CD14-positive monocyte (primary cell): ENCODE measurements at places on chromosomes 6 and 20.

DNA sequence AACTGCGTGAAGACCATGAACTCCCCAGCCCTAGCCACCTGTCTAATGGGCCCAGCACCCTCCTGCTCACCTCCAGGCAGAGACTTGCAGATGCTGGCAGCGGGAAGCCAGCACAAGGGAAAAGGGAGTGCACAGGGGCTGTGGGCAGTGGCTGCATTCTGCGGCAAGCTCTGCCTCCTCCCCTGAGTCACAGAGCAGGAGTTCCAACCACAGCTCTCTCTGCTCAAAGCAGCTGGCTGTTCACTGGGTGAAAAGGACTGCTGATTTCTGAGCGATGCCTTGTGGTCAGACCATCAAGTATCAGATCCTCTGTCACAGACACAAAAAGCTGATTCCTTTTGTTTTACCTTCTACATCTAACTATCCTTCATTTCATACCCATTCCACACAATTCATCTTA lies 10.5 kb downstream of the NKX2-2 start:
- DNase-seq: no peak

DNA sequence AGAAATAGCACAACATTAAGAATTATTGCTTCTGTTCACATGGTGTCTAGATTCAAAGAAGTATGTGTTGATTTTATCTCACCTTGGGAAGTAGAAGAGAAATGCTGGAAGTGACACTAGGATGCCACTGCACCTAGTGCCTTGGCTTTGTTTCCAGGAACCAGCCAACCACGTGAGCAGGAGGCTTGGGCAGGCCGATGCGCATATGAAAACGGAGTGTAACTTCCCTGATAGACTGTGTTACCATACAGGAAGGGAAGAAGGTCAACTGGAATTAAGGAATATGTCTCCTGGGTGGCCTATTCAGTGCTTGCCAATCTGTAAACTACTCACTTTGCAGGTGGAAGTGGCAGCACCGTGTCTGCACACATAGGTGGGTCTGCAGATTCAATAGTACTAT lies 28.1 kb downstream of the TUBB2B start:
- DNase-seq: no peak

- DNase-seq: no peak
Observed at GRCh38 chr6:153449279-153449678, 318.2 kb upstream of the RGS17 start.

DNA sequence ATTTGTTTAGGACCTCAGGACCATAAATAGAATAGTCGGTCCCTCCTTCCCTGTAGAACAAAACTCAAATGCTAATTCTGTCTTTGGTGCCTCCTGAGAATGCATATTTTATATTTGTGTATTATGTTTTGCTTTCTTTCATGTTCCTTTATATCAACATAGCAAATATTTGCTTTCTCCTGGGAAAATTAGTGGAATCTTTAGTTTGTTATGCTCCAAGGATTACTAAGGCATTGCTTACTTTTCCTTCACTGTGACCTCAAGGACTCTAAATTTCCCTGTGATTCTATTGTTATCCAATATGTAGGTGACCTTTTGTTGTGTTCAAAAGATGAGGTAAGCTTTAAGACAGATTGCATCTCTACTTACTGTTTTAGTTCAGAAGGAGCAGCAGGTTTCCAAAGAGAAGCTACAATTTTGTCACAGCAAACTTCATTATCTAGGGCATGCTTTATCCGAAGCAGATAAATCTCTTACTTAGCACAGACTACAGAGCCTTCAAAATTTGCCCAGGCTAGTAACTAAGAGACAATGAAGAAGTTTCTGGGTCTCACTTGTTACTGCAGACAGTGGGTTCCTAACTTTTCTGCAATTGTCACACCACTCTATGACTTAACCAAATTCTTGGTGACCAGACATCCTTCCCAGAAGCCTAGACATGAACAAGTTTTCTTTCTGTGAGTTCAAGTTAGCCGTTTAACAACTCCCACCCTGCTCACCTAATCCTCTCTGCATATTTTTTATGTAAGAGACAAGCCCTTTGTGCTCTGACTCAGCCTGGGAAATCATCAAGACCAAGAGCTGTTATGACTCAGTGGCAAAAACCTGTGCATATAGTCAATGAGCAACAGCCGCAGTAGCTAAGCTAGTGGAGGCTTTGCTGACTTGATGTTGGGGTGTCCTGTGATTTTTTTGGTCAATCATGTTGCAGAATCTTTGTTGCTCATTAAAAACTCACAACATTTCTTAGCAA lies 378.8 kb downstream of the QKI start:
- DNase-seq: no peak

DNA sequence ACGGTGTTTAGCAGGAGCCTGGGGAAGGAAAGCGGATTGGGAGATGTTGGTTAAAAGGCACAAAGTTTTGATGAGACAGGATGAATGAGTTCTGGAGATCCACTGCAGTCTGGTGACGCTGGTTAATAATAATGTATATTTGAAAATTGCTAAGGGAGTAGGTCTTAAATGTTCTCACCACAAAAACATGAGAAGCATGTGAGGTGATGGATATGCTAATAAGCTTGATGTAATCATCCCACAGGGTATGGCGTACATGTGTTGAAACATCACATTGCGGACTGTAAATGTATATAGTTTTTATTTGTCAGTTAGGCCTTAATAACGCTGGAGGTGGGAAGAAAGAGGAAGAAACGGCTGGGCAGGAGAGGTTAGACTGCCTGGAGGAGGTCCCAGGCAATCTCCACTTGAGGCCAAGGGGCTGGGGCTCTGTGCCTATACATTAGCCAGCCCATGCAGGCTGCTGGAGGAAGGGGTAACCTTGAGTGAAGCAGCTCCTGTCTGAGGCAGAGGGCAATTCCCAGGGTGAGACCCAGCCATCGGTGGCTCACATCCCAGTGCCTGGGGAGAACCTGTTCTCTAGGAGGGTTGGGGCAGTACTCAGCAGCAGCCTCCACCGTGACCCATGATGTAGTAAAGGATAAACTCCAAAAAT lies 188.2 kb upstream of the QKI start:
- DNase-seq: no peak

GRCh38 chr6:114267897-114268296 lies 74.9 kb downstream of the HS3ST5 start:
- no peak for DNase-seq

GRCh38 chr6:159008656-159009288 lies 8.8 kb upstream of the RSPH3 start:
- DNase-seq: peak; percentile 76

DNA sequence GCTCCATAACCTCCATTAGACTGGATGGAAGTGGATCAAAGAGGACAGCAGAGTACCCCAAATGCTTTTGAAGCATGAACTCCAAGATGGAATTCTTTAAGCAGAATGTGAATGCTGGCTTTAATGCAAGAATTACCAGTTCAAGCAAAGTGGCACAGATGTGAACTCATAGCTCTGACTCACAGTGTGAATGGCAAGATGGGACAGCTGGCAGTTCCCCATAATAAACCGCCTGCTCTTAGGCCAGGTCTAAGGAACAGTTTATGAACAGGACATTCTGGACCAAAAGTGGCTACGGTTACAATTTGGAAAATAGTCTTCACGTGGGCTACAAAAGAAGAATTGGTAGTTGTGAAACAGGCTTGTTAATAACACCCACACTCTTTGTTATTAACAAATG lies 76.5 kb downstream of the SPTLC3 start:
- DNase-seq: no peak

DNA sequence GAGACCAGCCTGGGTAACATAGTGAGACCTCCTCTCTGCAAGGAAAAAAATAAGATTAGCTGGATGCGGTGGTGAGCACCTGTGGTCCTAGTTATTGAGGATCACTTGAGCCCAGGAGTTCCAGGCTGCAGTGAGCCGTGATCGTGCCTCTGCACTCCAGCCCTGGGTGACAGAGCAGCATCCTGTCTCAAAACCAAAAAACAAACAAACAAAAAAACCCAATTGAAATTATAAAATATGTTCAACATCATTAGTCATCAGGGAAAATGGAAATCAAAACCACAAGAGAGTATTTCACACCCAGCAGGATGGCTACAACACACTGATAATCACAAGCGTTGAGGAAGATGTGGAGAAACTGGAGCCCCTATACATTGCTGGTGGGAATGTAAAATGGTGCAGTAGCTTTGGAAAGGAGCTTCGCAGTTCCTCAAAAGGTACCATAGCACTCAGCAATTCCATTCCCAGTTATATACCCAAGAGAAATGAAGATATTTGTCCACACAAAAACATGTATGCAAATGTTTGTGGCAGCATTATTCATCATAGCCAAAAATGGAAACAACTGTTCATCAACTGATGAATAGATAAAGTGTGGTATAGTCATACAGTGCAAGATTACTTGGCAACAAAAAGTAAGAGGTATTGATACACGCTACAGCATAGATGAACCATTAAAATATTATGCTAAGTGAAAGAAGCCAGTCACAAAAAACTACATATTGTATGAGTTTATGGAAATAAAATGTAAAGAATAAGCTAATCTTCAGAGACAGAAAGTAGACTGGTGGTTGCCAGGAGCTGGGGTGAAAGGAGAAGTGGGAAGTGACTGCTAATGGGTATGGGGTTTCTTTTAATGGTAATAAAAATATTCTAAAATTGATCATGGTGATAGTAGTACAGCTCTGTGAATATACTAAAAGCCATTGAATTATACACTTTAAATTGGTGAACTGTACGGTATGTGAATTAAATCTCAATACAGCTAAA lies 38.7 kb upstream of the RIPOR2 start:
- DNase-seq: no peak

DNA sequence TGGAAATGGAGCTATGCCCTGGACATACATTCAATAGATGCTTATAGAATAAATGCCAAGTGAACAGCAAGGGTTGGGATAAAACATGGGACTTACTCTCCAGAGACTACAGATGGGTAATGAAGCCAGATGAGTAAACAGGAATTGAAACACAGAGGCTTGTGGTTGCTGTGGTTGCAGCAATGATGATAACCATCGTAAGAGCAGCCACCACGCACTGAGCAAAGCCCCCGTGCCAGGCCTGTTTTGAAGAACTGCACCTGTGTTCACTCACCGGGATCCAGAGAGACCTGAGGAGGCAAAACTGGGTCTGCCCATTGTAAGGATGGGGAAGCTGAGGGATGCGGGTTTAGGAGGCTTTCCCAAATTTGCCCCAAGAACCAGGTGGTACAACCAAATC lies 431.1 kb upstream of the CDH4 start:
- DNase-seq: no peak

GRCh38 chr6:106450653-106451052 lies 90.1 kb downstream of the CRYBG1 start:
- DNase-seq: no peak

- DNase-seq: no peak
Observed at GRCh38 chr6:129252377-129253071, 369.6 kb downstream of the LAMA2 start.

GRCh38 chr20:1121429-1121828 lies 3.0 kb downstream of the PSMF1 start:
- no peak for DNase-seq

- DNase-seq: no peak
Observed at GRCh38 chr20:48283470-48284110, 498.3 kb upstream of the SULF2 start.

DNA sequence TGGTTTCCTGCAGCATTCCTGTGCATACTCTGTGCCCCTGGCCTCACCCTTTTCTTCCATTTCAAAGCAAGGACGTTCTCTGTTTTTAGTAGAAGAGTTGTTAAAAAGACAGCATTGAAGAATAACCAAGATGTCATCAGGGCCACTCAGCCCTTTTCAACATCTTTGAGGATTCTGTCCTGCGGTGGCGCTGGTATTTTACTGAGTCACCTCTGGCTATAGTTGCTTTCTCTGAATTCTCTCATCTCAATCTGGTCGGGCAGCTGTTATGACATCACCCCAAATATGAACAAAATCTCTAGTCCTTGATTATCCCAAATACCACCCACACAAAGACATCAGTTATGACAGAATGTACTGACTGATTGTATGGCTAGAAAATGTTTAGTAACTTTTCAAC lies 204.2 kb downstream of the GRIK2 start:
- DNase-seq: no peak

DNA sequence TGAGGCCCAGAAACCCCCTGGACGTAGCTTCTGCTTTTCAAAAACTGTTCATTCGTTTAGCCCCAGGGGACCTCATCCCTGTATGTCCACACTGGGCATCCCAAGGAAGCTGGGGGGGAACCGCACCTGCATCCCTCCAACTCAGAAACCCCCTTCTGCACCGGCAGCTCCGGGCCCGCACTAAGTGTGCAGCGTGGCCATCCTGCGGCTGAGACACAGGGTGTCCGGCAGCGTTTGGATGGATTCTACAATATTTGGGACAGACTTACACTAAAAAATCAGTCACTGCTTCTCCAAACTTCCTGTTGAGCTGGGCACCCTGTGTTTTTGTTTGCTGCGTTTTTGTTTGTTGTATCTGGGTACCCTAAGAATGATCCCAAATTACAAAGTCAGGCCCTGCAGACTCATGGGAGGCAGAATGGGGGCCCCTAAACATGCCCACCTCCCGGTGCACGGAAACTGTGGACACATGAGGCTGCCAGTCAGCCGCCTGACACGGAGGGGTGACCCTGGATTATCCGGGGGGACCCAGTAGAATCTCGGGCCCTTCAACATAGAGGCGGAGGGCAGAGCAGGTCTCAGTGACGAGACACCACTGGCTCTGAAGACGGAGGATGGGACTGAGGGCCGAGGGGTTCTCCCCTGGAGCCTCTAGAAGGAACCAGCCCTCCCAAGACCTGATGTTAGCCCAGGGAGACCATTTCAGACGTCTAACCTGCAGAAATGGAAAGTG lies 88.2 kb upstream of the BHLHE23 start:
- no peak for DNase-seq
